ENCODE measurements at places on chromosomes 11 and 22.

GRCh38 chr11:29334776-29335130 lies 682.1 kb downstream of the KCNA4 start:
- no peak for DNase-seq

DNA sequence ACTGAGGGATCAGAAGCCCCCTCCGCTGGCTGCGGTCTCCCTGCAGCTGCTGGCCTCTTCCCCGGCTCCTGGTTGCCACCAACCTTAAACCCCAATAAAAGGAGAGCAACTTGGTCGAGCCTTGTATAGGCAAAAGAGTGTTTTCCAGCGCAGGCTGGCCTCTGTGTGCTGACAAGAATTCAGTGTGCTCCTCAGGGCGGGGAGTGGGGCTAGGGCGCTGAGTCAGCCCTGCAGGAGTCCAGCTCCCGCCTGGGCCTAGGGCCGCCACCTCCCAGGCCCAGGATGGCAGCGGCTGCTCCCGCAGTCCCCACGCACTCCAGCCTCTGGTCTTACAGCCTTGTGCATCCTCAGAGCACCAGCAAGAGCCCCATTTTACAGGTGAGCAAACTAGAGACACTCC lies at the start of gene SHISAL1:
TSS of gene SHISAL1 (minus strand) at position 186 of the 400 bp plus-strand sequence. CDS start 12,006 bp downstream, outside the sequence.
- no peak for DNase-seq

- no peak for DNase-seq
These were observed 67.1 kb downstream of the NAV2 start for GRCh38 chr11:19779740-19780139.

GRCh38 chr22:23913306-23913660 lies 19.1 kb downstream of the MIF start:
- DNase-seq, result no peak

DNA sequence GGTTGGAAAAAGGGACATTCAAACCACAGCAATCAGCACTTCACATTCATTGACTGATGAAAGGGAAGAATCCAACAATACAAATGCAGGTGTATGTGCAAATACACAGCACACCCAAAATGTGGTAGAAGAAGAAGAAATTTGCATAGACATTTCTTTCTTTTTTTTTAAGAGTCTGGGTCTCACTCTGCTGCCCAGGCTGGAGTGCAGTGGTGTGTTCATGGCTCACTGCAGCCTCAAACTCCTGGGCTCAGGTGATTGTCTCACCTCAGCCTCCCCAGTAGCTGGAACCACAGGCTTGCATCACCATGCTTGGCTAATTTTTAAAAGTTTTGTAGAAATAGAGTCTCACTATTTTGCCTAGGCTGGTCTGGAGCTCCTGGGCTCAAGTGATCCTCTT lies 21.9 kb downstream of the CARS1 start:
- DNase-seq, result no peak

DNA sequence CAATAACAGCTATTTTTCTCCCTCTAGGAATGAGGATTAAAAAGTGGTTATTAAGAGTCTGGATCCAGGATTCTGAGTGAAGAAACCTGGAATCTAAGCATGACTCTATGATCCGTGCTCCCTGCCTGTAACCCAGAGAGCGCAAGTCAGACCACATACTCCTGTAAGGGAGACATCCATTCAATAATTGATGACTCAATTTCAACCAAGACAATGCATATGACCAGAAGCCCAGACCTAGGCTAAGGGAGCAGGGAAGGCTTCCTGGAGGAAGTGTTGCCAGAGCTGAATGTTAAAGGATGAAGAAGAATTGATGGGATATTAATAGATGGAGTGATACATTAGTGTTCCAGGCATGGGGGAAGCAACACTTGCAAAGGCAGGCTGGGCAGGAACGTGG lies 13.8 kb upstream of the PAMR1 start:
- no peak for DNase-seq

GRCh38 chr11:124791626-124792341 lies 8.4 kb downstream of the MSANTD2 start:
- DNase-seq, result no peak

DNA sequence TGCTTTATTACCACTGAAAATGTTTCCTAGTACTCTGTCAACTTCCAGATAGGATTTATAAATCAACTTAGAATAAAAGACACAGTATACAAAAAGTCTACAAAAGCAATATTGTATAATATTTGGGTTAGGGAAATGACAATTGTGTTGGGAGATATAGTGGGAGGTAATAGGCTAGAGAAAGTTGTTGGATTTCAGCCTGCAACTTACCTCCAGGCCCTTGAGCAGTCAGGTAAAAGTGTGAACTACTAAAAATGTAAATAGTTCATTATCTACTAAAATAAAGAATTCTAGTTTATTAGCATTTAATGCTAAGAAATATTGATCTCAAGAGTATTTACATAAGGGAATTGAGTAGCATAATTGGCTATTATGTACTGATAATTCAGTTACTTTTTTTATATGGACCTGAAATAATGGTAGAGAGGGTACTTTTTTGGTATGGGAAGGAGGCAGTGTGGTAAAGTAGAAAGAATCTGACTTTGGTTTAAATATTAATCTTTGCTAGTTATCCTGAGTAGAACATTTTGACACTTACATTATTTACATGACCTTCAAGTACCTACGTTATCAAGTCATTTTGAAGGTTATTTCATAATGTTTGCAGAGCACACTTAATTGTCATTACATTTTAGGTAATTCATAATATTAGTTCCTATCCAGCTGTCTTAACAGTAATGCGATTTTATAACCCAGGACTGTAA lies 55.0 kb downstream of the DYNC2H1 start:
- no peak for DNase-seq

GRCh38 chr11:24238771-24239645 lies 257.8 kb upstream of the LUZP2 start:
- DNase-seq, result no peak

DNA sequence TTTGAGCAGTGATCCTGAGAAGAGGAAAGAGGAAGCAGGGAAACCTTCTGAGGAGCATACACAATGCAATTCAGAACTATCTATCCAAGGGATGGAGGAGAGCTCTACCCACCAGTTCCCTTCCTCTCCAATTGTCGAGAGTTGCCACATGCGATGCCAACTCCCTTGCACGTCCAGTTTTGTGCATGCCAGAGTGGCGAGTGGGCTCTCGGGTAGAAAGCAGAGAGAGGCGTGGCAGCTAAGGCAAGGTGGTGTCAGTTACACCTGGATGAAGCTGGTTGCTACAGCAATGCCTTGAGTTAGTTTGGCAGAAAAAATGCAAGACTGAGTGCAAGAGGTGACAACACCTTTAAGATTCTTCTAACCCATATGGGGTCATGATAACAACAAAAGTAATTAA lies 420.4 kb upstream of the CCDC90B start:
- DNase-seq, result no peak

DNA sequence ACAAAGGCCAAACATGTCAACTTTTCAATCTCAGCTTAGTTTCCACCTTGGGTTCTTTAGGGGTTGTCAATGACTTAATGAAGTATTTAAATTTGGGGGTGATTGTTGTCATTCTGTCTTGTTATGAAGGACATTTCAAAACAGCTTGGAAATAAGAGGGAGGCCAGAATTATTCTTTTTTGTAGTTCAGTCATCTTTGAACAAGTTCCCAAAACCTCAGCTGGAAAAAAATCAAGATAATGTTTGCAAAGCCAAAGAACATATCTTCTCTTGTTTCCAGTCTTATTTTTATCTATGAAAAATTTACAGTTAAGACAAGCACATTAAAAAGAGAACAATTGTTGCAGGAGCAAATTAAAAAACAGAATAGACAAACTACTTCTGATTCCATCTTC lies 612.8 kb downstream of the INSC start:
- DNase-seq, result no peak

DNA sequence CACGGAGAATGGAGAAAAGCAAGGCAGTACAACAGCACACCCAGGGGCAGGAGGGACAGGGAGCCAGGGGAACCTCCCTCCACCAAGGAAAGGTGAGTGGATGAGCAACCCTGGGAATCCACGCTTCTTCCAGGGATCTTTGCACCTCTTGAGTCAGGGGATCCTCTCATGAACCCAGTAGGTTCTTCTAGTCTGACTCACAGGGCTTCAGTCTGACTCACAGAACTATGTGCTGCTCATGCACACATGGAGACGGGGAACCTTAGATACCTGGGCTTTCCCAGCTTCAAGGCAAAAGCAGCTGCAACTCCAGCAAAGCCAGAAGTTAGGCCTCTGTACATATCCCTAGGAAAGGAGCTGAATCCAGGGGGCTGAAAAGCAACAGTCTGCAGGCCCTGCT lies 1021.4 kb upstream of the TENM4 start:
- DNase-seq, result no peak

Measured in SK-N-DZ (cell line).